Effector CD8-positive, alpha-beta T cell (primary cell): ENCODE measurements at places on chromosomes 5 and 9.

DNA sequence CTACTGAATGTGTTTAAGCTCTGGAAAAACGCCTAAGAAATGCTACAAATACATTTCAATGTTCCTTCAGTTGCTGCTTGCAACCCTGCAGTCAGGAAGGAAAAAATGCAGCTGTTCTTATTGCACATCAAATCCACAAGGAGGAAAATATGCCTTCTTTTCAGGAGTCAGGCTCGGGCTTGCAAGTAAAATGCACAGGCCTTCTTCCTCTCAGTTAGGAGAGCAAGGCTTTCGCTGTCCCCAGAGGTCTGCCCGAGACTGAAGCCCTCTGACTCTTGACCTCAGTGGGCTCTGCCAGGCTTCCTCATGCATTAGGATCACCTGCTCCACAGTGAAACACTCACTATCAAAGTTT, 899 bp upstream of the SHC3 start:
- DNase-seq = no peak

DNA sequence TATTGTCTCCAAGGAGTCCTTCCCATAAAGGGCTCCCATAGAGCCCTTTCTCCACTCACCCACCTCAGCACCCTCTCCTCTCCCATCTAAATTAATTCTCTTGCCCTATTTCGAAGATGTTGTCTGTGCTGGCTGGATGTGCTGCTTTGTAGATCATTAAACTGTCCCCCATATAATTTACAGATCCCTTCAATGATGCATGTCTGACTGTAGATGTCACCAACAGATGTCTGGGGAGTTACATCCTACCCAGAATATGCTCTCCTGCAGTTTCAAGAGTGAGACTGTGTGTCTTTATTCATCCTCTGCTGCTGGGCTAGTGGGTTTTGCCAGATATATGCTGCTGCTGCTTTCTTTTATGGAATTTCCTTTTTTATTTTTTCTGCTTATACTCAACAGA, 351.2 kb downstream of the MLLT3 start:
- no peak for DNase-seq

DNA sequence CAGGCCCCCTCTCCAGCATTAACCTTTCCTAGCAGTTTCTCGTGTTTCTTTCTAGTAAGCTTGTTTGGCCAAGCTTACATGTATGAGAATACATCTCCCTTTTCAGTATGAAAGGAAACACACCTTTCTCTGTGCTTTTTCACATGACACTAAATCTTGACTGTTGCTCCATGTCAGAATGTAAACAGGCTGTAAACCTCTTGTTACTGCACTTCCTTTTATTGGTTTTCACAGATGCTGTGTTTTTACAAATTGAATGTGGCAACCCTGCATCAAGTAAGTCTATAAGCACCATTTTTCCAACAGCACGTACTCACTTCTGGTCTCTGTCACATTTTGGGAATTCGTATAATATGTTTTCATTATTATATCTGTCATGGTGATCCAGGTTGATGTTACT, 2.2 kb upstream of the CANX start:
- DNase-seq = no peak

DNA sequence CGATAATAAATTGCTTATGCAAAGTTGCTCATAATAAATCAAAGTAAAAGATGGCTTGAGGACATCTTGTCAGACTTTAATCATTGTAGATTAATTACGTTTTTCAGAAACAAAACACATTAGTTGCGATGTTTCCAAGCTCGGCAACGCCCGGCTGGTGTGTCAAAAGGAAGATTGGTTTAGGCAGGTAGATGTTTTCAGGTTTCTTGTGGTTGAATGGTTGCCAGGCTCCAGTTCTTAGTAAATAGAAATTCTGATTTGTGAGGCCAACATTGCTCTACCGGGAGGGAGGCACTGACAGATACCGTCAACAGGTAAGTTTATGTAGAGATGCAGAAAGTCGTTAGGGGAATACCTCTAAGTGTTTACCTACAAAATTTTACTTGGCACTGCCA, 280.3 kb downstream of the NPR3 start:
- no peak for DNase-seq

DNA sequence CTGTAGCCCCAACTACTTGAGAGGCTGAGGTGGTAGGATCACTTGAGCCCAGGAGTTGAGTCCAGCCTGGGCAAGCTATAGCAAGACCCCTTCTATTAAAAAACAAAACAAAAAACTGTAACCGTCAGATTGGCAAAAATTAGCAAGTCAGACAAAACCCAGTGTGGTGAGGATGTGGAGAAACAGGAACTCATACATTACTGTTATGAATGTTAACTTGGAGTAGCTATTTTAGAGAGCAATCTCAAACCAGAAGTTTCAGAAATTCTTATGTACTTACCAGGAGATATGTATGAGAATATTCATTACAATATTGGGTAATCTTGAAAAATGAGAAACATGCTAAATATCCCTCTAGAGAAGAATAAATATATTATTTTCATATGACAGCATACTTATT, 120.3 kb downstream of the INVS start:
- no peak for DNase-seq
